ENCODE measurements at places on chromosomes 6 and 20.

DNA sequence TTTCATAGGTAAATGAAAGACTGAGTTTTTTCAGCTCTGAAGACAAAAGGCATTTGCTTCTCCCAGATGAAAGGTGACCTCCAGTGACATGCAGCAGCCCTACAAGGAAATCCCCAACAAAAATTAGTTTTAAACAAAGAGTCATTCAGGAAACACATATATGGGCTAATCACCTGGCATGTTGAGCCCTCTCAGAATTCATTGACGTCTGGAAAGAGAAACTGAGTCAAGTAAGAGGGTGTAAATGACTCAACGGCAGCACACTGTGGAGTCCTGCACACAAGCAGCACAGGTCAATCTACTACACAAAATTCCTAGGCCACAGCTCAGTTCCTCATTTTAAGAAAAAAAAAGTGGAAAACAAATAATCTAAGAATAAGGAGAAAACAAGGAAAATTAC, 592.3 kb downstream of the EPHA7 start:
- no peak for DNase-seq

DNA sequence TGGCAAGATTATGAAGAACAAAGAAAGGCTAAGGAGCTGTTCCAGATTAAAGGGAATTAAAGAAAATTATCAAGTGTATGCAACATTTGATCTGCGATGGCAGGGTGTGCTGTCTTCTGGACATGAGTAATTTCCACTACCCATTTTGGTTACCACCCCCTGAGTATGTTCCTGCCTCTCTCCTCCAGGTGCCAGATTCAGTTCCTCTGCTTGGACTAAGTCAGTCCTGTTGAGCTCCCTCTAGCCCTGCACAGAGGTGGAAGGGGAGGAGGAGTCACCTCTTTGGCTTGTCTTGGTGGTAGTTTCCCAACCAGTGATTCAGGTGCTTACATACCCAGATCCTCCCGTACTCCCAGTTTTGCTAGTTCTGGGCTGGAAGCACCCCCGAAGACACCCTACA, 22.2 kb upstream of the SNRPB2 start:
- DNase-seq: no peak

- no peak for DNase-seq
These were observed 94.2 kb downstream of the OLIG3 start for GRCh38 chr6:137399881-137400443.

DNA sequence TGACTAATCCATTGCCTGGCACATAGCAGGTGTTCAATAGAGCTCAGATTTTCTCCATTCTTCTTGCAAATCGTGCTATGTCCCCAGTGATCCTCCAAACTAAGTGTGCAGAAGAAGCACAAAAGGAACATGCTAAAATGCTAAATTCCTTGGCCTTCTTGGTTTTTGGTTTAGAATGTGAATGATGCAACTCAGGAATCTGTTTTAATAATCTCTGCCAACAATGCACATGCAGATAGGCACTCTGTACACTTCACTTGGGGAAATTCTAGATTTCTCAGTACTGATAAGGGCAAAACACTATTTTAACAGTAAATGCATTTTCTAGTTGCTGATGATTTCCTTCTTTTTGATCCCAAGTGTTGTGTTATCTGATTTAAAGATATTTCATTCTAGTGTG, 35.2 kb downstream of the SLC22A1 start:
- no peak for DNase-seq

DNA sequence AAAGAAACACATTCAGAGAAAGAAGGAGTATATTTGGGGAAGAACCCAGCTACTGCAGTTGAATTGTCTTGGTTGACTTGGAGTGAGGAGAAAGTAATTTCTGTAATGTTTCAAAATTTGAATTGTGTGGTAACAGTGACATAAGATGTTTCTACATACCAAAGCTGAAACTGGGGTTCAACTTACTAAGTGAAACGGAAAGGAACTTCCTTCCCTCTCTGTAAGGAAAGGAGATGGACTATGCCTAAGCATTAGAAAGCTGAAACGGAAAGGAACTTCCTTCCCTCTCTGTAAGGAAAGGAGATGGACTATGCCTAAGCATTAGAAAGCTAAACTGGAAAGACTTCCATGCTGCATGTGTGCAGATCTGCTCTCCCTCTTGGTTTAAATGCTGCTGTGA, 46.0 kb downstream of the HUS1B start:
- DNase-seq: no peak

DNA sequence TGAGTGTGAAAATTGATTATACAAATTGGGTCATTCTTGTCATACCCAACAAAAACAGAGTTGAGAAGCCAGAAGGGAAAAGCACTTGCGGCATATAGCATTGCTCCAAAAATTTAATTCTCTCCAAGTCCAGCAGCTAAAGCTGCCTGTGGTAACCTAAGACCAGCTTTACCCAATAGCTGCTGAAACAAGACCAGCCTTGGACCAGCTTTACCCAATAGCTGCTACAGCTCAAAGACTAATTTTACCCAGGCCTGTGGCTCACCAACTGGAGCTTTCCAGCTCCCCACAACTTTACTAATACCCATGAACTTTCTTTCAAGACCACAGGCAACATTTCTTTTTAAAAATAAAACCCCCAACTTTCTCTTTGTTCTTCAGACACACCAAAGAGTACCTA, 32.8 kb upstream of the ZNF133 start:
- DNase-seq: no peak

GRCh38 chr6:131565056-131565455, 8.0 kb upstream of the ARG1 start:
- DNase-seq: no peak

- no peak for DNase-seq
These were observed 12.3 kb downstream of the PKIB start for GRCh38 chr6:122622479-122622878.

GRCh38 chr20:58864346-58864745, 11.8 kb downstream of the GNAS start:
- DNase-seq: no peak

- DNase-seq: no peak
These were observed 112.0 kb downstream of the ATXN1 start for GRCh38 chr6:16649241-16649640.

GRCh38 chr6:31631681-31632278, 11.3 kb downstream of the PRRC2A start:
- DNase-seq: no peak

DNA sequence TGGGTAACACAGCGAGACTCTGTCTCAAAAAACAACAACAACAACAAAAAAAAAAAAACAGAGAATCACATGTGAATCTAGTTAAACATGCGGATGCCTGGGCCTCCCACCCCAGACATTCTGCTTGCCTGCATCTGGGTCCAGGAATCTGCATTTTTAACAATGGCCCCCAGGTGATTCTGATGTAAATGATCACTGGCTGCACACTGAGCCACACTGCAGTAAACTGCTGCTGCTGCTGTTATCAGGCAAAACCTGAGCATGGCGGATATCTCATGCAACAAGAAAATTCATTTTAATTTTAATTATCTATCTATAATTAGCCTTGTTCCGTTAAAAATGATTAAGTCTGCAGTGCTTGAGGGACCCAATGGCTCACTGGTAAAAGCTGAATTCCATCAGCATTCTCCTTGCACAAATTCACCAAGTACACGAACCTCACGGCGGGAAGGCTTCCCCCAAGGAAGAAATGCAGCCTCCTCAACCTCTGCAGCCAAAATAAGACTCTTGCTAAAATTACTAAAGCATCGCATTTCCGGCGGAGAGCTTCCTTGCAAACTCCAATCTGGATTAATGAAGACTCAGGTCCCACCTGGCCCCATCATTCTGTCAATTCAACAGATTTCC, 81.6 kb upstream of the SNX9 start:
- DNase-seq: no peak

GRCh38 chr20:62703853-62704228, 4.8 kb upstream of the NTSR1 start:
- no peak for DNase-seq

DNA sequence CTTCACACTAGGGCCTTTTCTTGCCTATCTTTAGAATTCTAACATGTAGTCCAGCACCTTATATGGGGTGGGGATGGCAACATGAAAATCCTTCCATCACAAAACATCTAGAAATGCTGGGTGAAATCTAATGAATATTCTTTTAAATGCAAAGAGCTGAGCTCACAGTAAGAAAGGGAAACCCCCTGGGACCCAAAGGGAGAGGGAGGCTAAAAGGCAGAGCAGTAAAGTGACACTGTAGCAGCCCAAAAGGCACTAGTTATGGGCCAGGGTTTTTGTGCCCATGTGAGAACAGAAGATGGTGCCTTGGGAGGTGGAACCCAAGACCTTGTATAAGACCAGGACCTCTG, 66.7 kb downstream of the TRAM2 start:
- no peak for DNase-seq

GRCh38 chr6:170101281-170102035, 189.4 kb downstream of the DLL1 start:
- DNase-seq: no peak

DNA sequence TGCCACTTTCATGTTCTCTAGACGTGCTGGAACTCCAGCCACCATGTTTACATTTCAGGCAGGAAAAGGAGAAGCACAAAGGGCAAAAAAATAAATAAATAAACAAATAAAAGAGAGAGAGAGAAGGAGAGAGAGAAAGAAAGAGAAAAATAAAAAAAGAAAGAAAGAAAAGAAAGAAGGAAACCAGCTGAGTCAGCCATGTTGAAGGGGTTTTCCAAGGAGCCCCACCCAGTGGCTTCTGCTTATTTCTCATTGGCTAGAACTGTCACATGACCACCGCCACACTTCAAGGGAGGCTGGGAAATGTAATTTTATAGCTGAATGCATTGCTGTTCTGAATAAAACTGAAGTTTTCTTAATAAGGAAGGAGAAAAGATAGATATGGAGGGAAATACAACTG, 71.1 kb downstream of the BFSP1 start:
- no peak for DNase-seq

DNA sequence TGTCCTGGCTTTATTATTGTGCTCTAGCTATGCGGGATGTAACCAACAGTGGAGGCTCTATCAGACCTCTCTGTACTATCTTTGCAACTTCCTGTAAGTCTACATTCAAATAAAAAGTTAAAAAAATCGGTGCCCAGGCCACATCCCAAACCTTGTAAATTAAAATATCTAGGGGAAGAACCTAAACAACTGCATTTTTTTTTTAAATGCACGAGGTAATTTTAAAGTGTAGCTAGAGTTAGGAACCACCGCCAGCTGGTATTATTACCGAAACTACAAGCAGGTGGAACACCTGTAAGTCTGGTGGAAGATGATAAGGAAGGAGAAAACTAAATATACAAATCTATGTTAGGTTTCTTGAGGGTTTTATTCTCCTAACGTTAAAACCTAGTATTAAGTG, 34.5 kb upstream of the ID4 start:
- no peak for DNase-seq

DNA sequence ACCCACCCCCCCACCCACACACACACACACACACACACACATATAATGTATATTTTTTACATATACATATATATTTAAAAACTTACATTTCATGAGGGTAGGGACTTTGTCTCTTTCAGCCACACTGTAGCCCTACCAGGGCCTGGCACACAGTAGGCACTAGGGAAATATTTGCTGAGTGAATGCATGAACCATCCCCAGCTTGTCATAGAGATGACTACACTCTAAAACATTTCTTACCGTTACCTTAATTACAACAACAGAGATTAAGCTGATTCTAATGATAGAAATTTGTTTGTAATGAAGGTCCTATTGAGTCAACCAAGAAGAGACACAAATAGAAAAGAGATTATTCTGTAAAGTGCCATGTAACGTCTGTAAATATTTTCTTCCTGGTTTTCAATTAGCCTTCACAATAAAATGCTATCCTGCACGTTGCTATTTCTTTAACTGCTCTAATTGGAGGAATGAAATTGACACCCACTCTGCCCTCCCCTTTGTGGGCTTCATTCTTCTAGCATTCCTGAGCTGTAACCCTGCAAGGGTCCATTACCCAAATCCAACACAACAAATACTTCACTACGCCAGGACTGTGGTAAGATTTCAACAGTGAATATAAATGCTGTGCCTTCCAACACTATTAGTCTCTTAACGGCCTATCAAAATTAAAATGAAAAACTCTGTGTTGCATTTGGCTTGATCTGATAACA, 30.8 kb downstream of the SIM1 start:
- DNase-seq: no peak

- no peak for DNase-seq
These were observed 56.9 kb downstream of the CD164 start for GRCh38 chr6:109325400-109325801.

DNA sequence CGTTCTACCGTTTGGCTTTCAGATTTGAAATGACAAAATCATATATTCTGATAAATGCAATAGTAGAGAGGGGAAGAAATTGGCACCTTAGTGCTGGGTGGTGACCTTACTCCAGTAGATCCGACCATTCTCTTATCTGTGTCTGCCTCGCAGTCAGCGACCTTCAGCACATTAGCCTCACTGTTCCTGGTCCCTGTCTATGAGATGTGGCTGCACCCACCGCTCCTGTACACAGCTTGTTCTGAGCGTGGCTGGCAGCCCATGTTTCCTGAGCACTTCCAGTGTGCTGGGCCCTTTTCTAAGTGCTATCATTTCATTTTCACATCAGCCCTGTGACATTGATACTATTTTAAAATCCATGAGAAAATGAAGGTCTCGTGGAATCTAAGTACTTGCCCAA, 138.1 kb downstream of the TMEM242 start:
- no peak for DNase-seq

DNA sequence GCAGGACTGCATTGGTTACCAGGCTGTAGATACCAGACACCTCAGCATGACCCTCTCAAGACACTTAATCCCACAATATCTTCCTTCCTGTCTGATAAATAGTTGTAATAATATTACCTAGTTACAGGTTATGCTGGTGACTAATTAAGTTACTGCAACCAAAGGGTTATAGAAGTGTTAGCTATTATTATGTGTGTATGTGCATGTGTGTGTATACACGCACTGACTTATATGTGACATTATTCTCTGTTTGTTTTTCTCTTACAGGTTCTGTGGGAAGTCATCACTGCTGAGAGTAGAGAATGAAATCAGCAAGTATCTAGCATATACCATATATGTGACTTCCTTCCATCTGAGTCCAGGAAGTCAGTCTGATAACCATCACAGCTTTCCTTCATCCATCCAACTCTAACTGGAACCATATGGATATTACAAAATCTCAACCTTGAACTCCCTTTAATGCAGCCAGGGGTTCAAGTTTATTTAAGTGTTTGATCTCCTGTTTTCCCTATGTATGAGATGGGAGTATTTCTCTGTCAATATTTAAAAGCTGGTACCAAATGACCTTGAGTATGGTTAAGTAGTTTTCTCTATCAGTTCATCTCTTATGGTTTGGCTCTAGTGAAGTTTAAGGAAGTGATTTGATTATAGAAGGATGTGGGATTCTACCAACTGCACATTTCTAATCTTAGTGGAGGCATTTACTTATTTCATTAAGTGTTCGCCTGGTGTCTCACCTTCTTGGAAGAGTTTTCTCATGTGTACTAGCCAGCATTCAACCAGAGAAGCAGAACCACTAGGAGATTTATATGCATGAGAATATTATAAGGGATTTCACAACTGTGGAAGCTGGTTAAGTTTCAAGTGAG, 313.2 kb downstream of the HIVEP2 start:
- DNase-seq: no peak

DNA sequence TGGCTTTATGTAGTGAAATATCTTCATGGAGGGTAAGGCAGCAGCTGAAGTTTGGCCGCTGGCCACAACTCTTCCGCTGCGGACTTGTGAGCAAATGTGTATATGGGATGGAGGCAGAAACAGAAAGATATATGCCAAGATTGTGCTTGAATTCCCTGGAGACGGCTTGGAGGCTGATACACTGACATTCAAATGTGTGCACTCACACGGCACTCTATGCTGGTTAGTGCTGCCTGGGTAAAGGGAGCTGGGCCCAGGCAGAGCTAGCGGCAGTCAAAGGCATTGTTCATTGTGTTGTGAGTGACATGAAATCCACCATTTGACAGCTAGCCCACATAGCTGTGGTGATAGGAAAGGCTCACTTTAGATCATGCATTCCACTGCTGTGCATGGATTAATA, 202.7 kb downstream of the CLIC5 start:
- DNase-seq: no peak

Data from T-helper 17 cell (primary cell).